ENCODE measurements at places on chromosomes 2 and 18.

- DNase-seq: no peak
Measured at GRCh38 chr2:164967781-164968228, 12.5 kb upstream of the SLC38A11 start.

DNA sequence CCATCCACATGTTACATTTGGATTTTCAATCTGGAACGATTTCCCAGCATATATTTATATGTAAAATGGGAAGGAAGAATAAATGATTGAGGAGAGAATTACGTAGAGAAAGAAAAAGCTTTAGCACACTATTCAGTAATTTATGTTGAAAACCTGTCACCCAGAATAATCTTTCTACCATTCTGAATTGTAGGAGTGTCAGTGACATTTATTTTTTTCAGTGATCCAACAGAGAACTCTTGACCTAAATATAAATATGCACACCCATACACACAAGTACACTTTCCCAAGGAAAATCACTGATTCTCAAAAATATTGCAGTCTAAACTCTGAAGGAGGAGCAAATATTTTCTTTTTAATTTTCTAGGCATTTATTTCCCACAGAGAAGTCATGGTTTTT lies 140.2 kb upstream of the LRP1B start:
- no peak for DNase-seq

GRCh38 chr18:63511285-63511684 lies 30.9 kb upstream of the SERPINB12 start:
- DNase-seq: no peak

- no peak for DNase-seq
Measured at GRCh38 chr18:9701609-9702349, 6.3 kb upstream of the RAB31 start.

GRCh38 chr2:108392029-108392428 lies 14.3 kb downstream of the SULT1C4 start:
- no peak for DNase-seq

DNA sequence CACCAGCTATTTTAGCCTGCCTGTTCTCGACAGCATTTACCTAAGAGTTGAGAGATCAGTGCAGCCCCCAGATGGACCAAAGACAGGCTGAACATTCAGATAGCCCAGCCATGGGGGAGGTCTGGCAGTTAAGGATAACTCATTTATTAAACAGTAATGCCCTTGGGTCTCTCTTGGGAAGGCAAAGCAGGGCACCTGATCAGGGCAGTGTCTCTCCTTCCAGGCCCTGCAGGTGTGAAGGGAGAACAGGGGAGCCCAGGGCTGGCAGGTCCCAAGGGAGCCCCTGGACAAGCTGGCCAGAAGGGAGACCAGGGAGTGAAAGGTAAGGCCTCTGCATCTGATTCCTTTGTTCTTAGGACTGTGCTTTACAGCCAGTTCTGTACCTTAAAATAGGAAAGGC lies 49.6 kb downstream of the MARCO start:
- no peak for DNase-seq
